ENCODE measurements at places on chromosomes 3 and 15.

DNA sequence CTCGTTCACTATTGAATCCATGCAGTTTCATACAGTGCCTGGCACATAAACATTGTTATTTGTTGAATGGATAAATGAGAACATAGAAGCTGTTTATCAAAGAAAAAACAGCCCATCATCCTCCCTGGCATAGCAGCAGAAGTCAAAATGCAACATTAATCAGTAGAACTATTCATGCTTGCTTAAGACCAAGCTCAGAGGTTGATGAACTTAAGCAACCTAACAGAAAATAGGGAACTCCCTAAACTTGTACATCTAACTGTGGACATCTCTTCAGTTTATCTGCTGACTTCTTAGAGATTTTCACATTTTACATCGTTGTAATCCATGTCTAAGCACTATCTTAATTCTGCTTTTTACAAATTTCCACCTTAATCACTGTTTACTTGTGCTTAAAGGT is 29.2 kb downstream of the SENP8 start:
- DNase-seq = no peak

DNA sequence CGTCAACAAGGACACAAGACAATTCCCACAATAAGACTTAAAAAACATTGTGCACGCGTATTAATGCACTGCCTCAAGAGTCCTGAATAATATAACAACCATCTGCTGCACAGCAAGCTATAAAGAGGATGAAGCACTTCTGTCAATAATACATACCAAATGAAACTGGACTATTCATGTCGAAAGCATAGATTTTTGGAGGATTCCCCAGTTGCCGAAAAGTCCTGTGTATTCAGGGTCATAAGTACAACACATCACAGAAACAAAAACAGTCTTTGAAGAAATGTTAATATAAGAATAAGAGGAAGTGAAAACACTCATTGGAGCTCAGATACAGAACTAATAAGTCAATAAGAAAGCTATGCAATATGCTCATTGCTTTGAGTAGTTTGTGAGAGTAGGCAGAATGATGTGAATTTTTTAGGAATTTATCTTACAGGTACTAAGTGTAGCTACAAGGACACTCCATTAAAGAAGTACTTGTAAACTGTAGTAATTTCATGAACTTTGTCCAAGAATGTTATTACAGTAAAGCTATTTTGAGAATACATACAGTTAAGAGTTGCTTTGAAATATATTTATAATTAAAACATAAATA is 31.6 kb downstream of the CBLB start:
- peak; percentile 57 for DNase-seq

DNA sequence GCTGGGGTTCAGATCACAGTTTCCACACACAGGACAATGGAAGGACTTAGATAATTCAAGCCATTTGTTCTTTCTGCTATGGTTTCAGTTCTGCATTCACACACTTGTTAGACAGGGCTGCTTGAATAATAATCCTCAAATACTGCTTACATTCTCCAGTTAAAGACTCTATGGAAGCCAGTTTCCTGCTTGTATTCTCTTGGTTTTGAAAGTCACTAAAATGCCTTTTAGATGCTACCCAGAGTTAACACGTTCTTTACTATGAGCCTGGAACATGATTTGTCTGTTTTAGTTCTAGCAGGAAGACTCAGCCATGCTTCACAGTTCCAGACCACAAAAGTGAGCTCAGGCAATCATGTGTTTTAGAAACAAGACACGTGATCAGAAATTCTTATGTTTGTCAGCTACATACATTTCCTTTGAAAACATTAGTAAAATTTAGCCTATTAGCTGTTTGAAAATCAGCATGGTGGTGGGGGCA is 152.4 kb downstream of the LEKR1 start:
- DNase-seq = peak; percentile 8

GRCh38 chr3:97658668-97659285 is 105.8 kb upstream of the ARL6 start:
- peak; percentile 19 for DNase-seq
